Ascending aorta (tissue), 2 donors: ENCODE measurements at places on chromosomes 1 and 21. TPM values are rescaled to one million over a fixed set of nuclear protein-coding genes. Genes with fewer than 3 reads are reported as not detected.

- no peak for DNase-seq
These were observed 14.6 kb downstream of the TNNT2 start for GRCh38 chr1:201362906-201363305.

DNA sequence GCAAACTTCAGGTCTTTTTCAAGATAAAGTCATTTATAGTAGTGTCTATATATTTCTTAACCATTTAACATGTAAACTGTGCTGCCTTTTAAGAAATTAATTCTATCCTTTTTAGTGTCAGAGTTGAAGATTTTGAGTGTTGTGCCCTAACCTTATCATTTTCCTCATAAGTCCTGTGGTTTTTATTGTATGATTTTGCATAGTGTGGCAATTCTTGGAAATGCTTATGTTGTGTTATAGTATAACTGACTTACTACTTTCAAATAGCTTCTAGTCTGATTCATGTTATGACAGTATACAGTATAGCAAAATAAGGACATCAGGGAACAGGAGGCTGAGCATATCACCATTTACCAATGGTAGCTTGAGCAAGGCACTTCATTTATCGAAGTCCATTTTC is 99.1 kb downstream of the PTBP2 start:
- DNase-seq: no peak

GRCh38 chr1:211476200-211476849 is 15.6 kb downstream of the RD3 start:
- DNase-seq: peak; percentile 23

GRCh38 chr1:41322835-41323234 is 38.4 kb upstream of the FOXO6 start:
- no peak for DNase-seq

DNA sequence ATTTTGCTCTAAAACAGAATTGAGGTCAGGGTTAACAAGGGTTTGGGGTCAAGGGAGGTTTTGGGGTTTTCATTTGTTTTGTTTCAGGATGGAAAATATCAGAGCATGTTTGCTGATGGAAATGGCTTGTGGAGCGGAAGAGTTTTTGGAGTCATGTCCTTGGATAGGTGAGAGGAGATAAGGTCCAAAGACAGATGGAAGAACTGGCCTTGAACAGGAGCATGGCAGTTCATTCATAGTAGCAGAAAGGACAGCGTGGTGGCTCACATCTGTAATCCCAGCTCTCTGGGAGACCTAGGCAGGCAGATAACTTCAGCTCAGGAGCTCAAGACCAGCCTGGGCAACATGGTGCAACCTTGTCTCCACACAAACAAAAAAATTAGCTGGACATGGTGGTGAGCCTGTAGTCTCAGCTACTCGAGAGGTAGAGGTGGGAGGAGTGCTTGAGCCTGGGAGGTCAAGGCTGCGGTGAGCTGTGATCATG is 65.1 kb downstream of the MAB21L3 start:
- no peak for DNase-seq

GRCh38 chr1:154418062-154418921 is 13.1 kb downstream of the IL6R start:
- no peak for DNase-seq

The ANKRD45 gene
- total RNA-seq: not detected
